Glomerular endothelial cell (primary cell): ENCODE measurements at places on chromosomes 2 and 18. TPM values are rescaled to one million over a fixed set of nuclear protein-coding genes. Genes with fewer than 3 reads are reported as not detected.

Gene TBR1
- not detected in 2 replicates for total RNA-seq

GRCh38 chr2:120432976-120433815 lies 87.3 kb downstream of the INHBB start:
- DNase-seq = no peak

Gene NGEF
- 0.19 and 0.47 TPM in 2 replicates for total RNA-seq

DNA sequence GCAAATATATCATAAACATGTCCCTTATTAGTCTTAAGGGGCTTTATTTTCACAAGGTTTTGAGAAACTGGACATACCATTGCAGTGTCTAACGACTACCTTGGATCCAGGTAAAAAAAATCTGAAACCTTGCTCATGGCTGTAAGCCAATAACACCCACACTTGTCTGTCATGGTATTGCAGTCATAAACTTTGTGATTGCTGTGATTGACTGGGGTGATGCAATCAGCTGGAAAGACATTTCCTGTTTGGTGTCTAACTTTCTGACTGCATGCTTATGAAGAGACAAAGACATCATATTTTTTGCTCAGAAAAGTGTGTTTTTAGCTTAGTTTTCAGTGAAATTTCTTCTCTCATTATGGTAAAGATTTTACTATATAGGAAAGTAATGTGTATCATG lies 635.0 kb downstream of the TSN start:
- DNase-seq = no peak

Gene IL1R2
- not detected in 2 replicates for total RNA-seq

Gene LAMA3
- total RNA-seq = 1.9 and 4.9 TPM in 2 replicates

- DNase-seq = no peak
Observed at GRCh38 chr18:24486684-24487083, 26.2 kb downstream of the HRH4 start.

Gene ACMSD
- not detected in 2 replicates for total RNA-seq

Gene LYG2
- not detected in 2 replicates for total RNA-seq

- DNase-seq = no peak
Observed at GRCh38 chr2:166167449-166167848, 39.6 kb upstream of the SCN1A start.

Gene RNF152
- 26.7 and 59.6 TPM in 2 replicates for total RNA-seq

Gene CCDC85A
- total RNA-seq = 8.0 and 9.1 TPM in 2 replicates

Gene CABYR
- 3.0 and 6.0 TPM in 2 replicates for total RNA-seq

- DNase-seq = no peak
Observed at GRCh38 chr18:50633992-50634391, 74.1 kb downstream of the MAPK4 start.

- no peak for DNase-seq
Observed at GRCh38 chr2:98378196-98378595, 31.9 kb downstream of the CNGA3 start.

Gene MYOM1
- 0.15 and 0.41 TPM in 2 replicates for total RNA-seq
